Body of pancreas (tissue), 4 donors: ENCODE measurements at places on chromosomes 6 and 20.

DNA sequence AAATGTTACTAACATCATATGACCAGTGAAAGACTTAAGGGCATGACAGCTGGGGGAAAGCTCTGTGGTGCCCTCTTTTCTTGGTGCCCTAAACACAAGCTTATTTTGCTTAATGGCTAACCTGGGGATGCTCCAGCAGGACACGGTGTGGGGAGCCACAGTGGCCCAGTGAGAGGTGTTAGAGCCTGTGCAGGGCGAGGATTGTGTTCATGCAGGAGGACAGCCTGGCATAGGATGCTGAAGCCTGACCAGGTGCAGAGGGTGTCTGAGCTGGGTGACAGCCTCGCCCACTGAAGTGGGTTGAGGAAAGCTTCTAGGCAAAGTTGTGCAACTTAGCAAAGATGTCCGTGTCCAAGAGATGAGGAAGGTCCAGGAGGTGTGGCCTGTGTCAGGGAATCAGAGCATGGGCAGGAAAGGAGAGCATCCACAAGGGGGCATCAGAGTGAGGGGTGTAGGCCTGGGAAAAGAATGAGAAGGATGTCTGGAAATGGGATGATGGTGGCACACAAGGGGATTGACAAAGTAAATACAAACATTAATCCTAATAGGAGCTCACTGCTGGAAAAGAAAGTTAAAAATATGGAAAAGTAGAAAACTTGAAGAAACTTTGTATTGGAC is 33.9 kb downstream of the SLC17A4 start:
- peak; percentile 66 for DNase-seq

DNA sequence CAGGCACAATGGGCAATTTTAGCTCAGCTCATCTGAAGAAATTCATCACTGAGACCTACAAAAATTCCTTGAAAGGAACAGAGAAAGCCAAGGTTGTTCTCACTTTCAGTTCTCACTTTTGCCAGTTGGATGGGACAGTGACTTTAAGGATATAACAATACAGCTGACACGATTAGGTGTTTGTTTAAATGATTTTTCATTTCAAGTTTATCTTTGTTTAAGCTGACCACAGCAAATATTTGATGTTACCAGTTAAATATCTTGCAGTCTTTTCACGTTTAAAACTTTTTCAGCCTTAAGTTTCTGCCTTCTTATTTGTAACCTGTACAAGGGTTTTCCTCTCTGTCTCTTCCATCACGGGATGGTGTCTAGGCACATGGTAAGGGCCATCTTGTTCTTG is 93.6 kb downstream of the PLCB1 start:
- no peak for DNase-seq

DNA sequence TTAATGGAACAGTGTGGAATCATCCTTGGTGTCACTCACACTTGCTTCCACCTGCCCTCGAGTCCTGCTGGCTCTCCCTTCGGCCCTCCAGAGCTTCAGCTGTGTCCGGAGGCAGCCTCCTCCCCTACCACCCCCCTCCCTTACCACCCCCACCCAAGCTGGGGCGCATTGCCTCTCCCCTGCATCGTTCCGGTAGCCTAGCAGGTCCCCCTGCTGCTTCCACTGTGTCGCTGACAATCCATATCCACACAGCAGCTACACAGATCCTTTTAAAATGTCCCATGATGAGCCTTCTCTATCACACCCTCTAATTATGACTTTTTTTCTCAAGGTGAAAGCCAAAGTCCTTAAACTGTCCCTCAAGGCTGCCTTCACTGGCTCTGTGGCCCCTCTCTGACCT is 117.6 kb downstream of the TIAM2 start:
- DNase-seq = no peak

DNA sequence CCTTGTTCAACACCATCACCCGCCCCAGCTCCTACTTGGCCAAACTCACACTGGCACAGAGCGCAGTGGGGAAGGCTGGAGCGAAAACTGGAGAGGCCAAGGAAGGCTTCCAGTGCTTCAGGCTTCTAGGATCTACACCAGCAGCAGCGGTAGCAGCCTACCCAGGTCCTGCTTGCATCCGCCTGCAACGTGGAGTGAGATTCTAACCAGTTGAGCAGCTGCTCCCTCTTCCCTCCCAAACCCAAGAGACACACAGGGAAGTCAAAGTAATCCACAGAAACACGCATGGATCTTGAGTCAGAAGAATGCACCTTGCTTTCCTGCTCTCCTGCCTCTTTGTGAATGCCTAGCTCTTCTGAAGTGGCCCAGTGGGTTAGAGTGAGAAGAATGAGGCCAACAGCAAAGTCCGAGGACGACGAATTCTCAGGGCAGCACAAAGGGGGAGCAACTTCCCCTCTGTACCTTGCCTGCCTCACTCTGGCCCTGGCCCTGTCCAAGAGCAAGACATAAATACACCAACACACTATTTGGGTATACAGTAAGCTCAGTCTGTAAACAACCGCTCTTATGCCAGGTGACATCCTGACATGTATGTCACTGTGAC is 95.9 kb upstream of the FOXQ1 start:
- no peak for DNase-seq

GRCh38 chr6:160293844-160294243 is 35.2 kb upstream of the SLC22A2 start:
- no peak for DNase-seq

GRCh38 chr20:43448748-43449535 is 8.8 kb upstream of the SRSF6 start:
- peak; percentile 54 for DNase-seq
